ENCODE measurements at places on chromosomes 11 and 22. TPM values are rescaled to one million over a fixed set of nuclear protein-coding genes. Genes with fewer than 3 reads are reported as not detected.

PLEKHA7 gene
- total RNA-seq: 9.1 TPM

DNA sequence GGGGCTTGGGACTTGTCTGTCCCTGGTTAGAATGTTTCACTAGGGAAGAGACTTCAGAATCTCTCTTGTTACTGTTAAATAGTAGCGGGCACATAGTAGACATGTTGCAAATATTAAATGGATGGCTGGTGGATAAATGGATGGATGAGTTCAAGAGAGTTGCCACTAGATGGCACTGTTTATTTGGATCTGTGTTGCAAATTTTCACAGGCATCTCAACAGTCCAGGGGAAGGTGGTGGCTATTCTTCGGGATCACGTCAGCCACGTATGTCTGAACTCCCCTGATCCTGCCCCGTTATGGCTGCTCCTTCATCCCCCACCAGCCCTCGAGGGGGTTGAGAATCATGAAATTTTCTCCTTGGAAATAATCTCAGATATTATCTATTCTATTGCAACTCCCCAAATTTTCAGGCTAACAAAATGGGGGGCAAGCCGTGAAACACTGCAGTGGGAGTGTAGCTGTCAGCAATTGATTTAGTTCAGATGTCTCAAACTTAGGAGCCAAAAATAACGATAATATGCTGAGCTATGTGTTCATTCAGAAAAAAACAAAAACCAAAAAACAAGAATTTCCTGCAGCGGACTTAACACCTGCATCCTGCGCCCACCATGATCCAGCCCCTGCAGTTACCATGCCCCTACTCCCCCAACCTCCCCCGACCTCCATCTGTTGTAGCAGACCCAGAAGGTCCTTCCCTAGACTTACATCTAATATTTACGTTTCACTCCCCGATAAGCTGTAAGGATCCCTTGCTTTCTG is 29.1 kb upstream of the BIRC3 start:
- H3K36me3 ChIP-seq: no peaks in the 10 kb centered on the region
- H3K4me3 ChIP-seq: peak overlapping the region; percentile 35
- H3K4me1 ChIP-seq: peaks cover 23% of the 10 kb centered on the region
- no peak overlapping the region for H3K27ac ChIP-seq

- no peak overlapping the region for H3K4me3 ChIP-seq
- peaks cover 92% of the 10 kb centered on the region for H3K36me3 ChIP-seq
These were observed 8.2 kb downstream of the SPINDOC start for GRCh38 chr11:63821411-63821810.

MUC2 gene
- not detected for total RNA-seq

GRCh38 chr11:394034-394857 is at the start of gene PKP3:
TSS of gene PKP3 (plus strand) at chr11:394209. CDS start at chr11:394293, 84 bp downstream.
- peaks cover 15% of the 10 kb centered on the region for H3K4me1 ChIP-seq
- no peaks in the 10 kb centered on the region for H3K27me3 ChIP-seq
- no peak within 1 kb of the TSS for H3K27ac ChIP-seq
- H3K4me3 ChIP-seq: peak within 1 kb of the TSS; percentile 20
- no peaks in the 10 kb centered on the region for H3K36me3 ChIP-seq
- DNase-seq: no peak

GRCh38 chr22:28741200-28741784 is 328 bp downstream of the CHEK2 start:
- H3K27ac ChIP-seq: no peak overlapping the region
- no peak for DNase-seq
- peaks cover 28% of the 10 kb centered on the region for H3K36me3 ChIP-seq

GRCh38 chr11:14356342-14356741 is 2.6 kb downstream of the RRAS2 start:
- H3K4me1 ChIP-seq: peaks cover 25% of the 10 kb centered on the region
- DNase-seq: no peak
- no peaks in the 10 kb centered on the region for H3K36me3 ChIP-seq
- no peak overlapping the region for H3K27ac ChIP-seq

- H3K4me1 ChIP-seq: no peaks in the 10 kb centered on the region
- peak overlapping the region; percentile 62 for H3K27ac ChIP-seq
- no peak overlapping the region for H3K4me3 ChIP-seq
- H3K36me3 ChIP-seq: no peaks in the 10 kb centered on the region
- no peaks in the 10 kb centered on the region for H3K27me3 ChIP-seq
These were observed 25.1 kb downstream of the LRFN4 start for GRCh38 chr11:66881927-66882452.

- no peaks in the 10 kb centered on the region for H3K36me3 ChIP-seq
- H3K4me3 ChIP-seq: no peak overlapping the region
- no peak for DNase-seq
- H3K4me1 ChIP-seq: peaks cover 12% of the 10 kb centered on the region
- peak overlapping the region; percentile 47 for H3K27ac ChIP-seq
These were observed 6.7 kb downstream of the HSD17B12 start for GRCh38 chr11:43687120-43687791.

DNA sequence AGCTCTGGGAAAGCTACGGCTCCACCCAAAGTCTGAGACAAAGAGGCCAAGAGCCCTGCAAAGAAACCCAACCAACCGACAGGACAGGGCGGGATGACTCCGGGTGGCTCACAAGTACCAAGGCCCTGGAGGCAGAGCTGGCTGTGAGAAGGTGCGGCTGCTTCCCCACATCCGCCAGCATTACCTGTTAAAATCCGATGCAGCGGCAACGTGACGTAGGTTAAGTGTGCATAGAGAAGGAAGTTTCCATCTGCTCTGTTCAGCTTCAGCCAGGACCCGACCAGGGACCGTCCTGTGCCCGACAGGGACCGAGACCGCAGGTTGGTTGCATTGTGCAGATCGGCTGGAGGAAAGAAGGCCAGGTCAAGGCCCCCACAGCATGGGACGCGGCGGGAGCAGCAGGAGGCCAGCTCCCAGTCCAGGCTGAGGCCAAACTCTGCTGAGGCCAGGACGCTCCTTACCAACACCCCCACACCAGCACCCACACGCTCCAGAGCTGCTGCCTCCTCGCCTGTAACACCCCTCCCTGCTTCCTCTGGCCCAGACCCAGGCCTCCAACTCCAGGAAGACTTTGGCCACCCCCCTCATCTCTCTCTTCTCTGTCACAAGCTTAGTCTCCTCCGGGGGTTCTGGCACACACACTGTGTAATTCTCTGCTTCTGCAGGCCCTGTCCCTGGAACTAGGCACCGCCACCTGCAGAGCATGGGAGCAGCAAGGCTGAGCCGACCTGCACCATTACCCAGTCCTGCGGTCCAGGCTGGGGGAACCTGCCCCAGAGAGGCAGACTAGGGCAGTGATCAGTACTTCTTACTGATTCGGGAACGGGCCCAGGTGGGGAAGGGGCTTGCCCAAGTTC is 34.1 kb downstream of the NUP50 start:
- no peak overlapping the region for H3K4me3 ChIP-seq
- peaks cover 23% of the 10 kb centered on the region for H3K4me1 ChIP-seq
- DNase-seq: no peak
- no peak overlapping the region for H3K27ac ChIP-seq
- peaks cover 41% of the 10 kb centered on the region for H3K36me3 ChIP-seq

GRCh38 chr11:96049426-96049825 is 125.5 kb upstream of the MTMR2 start:
- no peak overlapping the region for H3K4me3 ChIP-seq
- H3K36me3 ChIP-seq: no peaks in the 10 kb centered on the region
- no peak for DNase-seq
- peaks cover 9% of the 10 kb centered on the region for H3K4me1 ChIP-seq
- no peak overlapping the region for H3K27ac ChIP-seq

CNGA4 gene
- total RNA-seq: not detected

KIF18A gene
- total RNA-seq: 0.23 TPM

DNA sequence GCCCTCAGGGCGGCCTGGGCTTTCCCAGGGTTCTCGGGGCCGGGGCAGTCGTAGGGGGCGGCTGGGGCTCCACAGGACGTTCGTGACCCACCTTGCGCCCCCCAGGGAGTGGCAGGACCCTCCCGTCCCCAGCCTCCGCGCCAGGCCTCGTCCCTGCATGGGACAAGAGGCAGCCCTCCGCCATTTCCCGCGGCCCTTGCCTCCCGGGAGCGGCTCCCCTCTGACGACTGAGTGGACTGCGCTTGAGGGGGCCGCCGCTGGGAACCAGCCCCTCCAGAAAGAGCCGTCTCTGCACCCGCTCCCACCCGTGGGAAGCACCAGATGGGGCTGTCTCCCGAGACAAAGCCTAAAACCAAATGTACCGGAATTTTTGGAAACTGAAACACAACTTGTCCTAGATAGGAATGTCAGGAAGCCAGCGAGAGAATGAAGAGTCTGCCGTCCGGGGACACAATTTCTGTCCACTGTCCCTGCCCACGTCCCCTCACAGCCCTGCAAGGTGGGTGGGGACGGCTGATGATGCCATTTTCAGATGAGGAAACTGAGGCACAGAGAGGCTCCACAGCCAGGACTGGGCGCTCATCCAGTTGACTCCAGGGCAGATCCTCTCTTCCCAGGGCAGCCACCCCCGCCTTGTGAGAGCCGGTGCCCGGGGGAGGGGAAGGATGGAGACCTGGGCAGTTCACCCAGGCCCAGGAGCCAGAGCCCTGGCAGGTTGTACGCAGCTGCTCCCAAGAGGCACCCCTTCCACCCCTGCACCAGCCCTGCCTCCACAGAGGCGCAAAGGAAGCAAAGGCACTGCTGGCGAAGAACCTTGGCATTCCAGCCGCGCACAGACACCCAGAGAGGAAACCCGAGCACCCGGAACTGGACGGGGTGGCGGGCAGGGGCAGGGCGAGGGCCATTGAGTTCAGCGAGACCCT is 18.1 kb upstream of the PICK1 start:
- peaks cover 9% of the 10 kb centered on the region for H3K4me1 ChIP-seq
- peak overlapping the region; percentile 16 for H3K4me3 ChIP-seq
- no peaks in the 10 kb centered on the region for H3K36me3 ChIP-seq
- no peak for DNase-seq

DNA sequence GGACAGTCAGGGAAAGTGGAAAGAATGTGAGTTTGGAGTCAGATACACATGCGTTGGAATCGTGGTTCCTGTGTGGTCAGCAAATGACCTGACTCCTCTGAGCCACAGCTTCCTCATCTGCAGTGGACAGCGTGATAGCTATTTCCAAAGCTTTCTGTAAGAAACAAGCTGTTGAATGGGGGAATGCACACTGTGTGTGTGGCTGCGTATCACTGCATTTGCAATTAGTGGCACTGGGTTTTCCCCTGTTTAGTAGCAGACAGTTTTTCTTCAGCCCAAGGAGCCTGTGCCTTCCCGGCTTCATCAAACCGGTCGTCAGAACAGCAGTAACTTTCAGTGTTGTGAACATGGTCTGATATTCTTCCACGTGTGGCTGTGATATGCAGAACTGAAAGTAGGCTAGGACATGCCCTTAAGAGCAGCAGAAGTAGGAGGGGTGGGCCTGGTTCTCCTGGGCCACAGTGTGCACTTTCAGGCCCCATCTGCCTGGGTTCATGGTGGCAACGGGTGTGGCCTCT is 121.5 kb downstream of the RRAS2 start:
- H3K27ac ChIP-seq: no peak overlapping the region
- H3K36me3 ChIP-seq: no peaks in the 10 kb centered on the region
- peaks cover 3% of the 10 kb centered on the region for H3K4me1 ChIP-seq
- H3K27me3 ChIP-seq: no peaks in the 10 kb centered on the region
- no peak for DNase-seq
- no peak overlapping the region for H3K4me3 ChIP-seq

DNA sequence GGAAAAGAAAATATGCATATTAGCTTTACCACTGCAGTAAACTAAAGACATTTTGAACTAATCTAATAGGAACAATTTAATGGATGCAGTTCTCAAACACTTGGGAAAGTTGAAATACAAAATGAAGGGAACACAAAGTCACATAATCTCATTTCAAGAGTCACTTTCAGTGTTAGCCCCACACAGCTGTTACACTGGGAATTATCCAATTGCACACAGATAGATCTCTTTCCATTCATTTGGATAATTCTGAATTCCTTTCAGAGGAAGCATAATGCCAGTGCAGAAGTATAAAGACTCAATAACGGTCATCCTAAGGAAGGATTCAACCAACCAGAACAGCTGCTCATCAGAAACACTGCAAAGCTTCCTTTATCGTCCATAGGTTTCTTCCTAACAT is 173.3 kb downstream of the GRIA4 start:
- no peak overlapping the region for H3K27ac ChIP-seq
- no peaks in the 10 kb centered on the region for H3K27me3 ChIP-seq
- H3K4me1 ChIP-seq: no peaks in the 10 kb centered on the region
- no peak overlapping the region for H3K4me3 ChIP-seq

- H3K27me3 ChIP-seq: no peaks in the 10 kb centered on the region
- H3K4me3 ChIP-seq: no peak overlapping the region
- peak overlapping the region; percentile 88 for H3K27ac ChIP-seq
- peaks cover 60% of the 10 kb centered on the region for H3K4me1 ChIP-seq
- DNase-seq: no peak
These were observed 24.0 kb upstream of the SMTN start for GRCh38 chr22:31056986-31057599.

GRAP2 gene
- 5.8 TPM for total RNA-seq

GRCh38 chr22:41913040-41913719 is 1.7 kb downstream of the SHISA8 start:
- no peak overlapping the region for H3K4me3 ChIP-seq
- no peak overlapping the region for H3K27ac ChIP-seq
- peaks cover 79% of the 10 kb centered on the region for H3K27me3 ChIP-seq
- no peak for DNase-seq
- H3K36me3 ChIP-seq: no peaks in the 10 kb centered on the region

ACTN3 gene
- not detected for total RNA-seq

DNA sequence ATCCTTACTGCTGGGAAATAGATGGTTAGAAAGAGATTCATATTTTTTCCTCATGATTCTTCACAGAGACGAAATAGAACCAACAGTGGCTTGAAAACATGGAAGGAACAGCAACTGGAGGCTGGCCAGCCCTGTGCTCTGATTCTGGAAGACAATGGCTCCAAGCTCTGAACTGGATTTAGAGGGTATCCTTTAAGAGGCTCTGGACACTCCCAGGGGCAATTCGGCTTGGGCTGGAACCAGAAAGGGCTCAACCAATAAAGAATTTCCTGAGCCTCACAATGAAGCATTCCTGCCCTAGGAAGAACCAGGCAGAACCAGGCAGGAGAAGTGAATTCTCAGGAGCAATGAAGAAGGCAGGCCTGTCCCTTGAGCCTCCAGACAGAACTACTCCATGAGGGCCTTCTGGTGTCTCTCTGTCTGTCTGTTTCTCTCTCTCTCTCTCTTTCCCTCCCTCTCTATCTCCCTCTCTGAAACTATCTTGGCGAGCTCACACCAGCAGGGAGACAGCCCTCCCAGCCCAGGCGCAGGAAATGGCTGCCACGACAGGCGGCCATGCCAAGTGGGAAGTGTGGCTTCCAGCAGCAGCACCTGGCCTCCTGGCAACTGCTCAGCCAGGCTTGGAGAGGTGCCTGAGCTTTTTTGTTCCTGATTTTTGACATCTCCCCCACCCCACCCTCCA is 93.3 kb downstream of the RCN1 start:
- H3K27me3 ChIP-seq: no peaks in the 10 kb centered on the region
- no peak overlapping the region for H3K27ac ChIP-seq
- no peaks in the 10 kb centered on the region for H3K36me3 ChIP-seq
- no peak overlapping the region for H3K4me3 ChIP-seq
- DNase-seq: no peak

KCNK4 gene
- total RNA-seq: not detected

DNA sequence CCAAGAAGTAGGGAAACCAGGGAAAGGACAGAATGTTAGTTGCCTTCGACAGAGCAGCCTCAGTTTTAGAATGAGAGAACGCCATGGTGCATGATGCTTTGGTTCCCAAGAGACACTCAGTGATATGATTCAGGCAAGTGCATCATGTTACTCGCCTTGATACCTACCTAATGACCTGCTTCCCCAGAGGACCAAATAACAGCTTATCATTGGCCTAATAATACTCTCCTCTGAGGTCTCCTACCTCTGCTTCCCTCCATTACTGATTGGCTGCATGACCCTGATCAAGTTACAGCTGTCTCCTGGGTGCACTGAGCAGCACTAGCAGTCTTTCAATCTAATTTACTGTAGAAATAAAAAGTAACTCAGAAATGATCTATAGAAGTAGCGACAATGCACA is 979.7 kb upstream of the FAT3 start:
- H3K27ac ChIP-seq: no peak overlapping the region
- H3K4me3 ChIP-seq: no peak overlapping the region
- H3K27me3 ChIP-seq: no peaks in the 10 kb centered on the region
- peaks cover 16% of the 10 kb centered on the region for H3K4me1 ChIP-seq
- DNase-seq: no peak

CCDC88B gene
- 12.5 TPM for total RNA-seq

Data from esophagus muscularis mucosa (tissue), 4 donors.